Germinal center (tissue), 1 donor: ENCODE measurements at places on chromosomes 3 and 15.

DNA sequence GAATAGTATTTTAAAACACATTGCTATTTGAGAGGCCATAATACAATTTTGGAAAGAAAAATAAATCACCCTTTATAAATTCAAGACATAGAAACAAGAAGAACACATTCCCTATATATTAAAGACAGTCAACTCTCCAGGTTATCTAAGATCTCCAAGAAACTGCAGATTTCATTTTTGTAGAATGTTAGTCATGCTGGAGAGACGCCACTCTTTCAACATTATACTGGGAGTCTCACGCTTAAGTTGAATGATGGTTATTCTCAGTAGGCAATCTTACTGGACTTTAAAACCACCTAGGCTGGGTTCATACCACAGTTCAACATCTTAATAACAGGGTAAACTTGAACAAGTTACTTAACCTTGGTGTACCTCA, 3.6 kb upstream of the CHRM5 start:
- no peak for DNase-seq

GRCh38 chr3:186375443-186375842, 13.4 kb upstream of the DGKG start:
- no peak for DNase-seq

DNA sequence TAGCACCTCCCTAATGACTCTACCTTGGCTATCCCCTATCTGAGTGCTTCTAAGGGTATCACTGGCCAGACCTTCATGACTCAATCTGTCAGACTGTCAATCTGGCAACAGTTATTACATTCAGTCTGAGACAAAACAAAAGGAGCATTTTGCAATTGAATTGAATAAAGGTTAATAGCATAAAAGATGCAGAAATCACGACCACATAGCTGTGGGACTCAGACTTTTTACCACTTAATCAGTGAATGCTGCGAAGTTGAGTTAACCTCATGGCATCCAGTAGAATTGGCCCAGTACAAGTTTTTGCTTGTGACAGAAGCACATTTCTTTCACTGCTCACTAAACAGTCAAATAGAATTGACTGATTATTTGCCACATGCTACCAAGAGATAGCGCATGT, 480.7 kb upstream of the DPPA4 start:
- no peak for DNase-seq

DNA sequence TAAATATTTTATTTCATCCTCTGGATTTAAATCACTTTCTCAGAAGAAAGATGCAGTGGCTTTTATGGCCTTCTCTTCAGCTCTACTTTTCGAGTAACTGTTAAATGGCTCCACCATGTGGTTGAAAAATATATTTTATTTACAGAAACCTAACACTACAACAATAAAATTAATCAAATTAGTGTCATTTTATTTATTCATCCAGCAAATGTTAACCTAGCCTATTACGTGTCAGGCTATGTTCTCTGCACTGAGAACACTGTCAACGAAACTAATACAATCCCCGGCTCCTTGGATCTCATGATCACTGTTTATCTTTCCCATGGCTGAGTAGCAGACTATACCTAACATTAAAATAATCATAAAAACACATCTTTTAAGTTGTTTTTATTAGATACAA, 148.0 kb upstream of the OSTN start:
- peak; percentile 10 for DNase-seq

- no peak for DNase-seq
Measured at GRCh38 chr3:183582161-183582560, 26.7 kb upstream of the KLHL6 start.

DNA sequence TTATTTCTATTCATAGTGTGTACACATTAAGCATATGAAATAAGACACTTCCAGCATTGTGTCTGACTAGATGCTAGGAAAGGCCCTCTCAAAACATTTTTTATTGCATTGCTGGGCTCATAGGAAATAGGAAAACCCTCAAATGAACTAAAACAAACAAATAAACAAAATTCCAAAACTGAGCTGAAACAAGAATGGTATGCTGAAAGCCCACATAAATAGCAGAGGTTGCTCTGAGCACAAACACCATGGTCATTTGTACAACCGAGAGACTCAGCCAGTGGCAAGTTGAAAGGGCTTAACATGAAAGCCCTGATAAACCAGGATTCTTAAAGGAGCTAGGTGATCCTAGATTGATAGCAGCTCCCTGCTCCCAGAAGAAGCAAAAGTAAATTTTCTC, 310.0 kb upstream of the WNT5A start:
- DNase-seq: no peak

GRCh38 chr15:70248116-70249025, 150.7 kb upstream of the TLE3 start:
- DNase-seq: no peak

DNA sequence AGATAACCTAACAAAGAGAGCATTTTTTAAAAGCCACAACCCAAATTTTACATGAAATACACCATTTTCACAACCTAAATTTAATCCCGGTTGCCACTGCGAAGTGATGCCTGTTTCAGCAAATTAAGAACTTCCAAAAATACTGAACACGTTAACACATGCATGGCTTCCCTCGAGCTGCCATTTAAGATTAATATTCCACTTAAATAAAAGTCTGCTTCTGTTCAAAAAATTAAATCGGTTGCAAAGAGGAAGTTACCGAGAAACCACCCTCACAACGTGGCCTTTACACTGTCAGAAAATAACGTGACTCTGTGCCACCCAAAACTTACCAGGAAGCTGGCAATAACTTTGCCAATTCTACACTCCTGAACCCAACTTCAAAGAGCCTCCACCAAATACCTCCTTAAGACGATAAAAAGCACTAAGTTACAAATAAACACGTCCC, 1.2 kb downstream of the TBL1XR1 start:
- no peak for DNase-seq

DNA sequence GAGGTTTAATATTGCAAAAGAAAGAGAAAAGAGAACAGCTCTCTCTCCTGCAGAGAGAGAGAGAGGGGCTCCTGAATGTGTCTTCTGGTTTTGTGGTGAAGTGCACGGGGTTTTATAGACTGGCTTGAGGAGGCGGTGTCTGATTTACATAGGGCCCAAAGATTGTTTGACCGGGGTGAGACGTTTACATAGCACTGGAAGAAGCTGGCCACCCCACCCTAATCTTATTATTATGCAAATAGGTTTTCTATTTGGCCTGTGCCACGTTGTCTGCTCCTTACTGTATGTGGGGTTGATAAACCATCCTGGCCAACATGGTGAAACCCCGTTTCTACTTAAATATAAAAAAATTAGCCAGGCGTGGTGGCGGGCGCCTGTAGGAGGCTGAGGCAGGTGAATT, 268.6 kb downstream of the SV2B start:
- DNase-seq: no peak

DNA sequence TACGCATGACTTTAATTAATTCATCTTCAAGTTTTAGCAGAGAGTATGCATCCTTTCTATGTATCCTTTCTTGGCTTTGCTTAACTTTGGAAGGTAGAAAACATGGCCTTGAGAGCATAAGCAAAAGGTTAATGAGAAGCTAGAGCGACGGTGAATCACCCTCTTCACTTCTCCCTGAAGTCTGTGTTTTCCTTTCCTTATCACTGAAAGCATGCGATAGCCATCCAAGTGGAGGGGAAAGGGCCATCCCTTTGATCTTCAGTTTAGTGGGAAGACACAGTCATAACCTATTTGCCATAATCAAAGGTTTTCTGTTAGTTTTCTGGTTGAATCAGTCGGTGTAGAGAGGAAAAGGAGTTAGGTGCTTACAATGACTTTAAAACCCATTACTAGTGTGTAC, 354.0 kb upstream of the ROBO2 start:
- DNase-seq: no peak

DNA sequence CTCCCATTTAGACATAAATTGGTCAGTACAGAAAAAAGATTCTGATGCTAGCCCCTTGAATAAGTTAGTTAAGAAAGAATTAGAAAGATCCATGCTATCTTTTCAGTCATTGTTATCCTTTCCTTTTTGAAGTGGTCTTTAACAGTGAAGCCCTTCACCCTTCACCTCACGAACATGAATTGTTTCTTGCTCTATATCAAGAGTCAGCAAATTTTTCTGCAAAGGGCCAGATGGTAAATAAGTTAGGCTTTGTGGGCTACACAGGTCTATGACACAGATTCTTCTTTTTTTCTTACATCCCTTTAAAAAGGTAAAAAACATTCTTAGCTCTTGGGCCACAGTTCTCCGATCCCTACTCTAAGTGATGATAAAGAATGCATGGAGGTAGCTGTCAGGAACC, 74.9 kb downstream of the DMXL2 start:
- DNase-seq: no peak

DNA sequence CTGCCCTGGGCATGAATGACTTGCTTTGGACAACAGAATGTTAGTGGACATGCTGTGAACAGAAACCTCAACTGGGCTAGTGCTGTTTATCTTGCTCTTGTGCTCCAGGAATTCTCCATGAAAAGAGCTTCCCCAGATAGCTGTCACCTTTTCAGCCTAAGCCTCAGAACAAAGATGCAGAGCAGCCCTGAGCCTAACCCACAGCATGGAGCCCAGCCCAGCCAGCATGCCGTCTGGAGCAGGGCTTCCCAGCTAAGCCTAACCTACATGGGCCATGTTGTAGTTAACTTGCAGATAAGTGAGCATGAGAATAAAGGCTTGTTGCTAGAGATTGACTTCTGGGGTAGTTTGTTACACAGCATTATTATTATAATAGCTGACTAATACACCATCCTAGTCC, 48.9 kb downstream of the SCN5A start:
- DNase-seq: no peak

DNA sequence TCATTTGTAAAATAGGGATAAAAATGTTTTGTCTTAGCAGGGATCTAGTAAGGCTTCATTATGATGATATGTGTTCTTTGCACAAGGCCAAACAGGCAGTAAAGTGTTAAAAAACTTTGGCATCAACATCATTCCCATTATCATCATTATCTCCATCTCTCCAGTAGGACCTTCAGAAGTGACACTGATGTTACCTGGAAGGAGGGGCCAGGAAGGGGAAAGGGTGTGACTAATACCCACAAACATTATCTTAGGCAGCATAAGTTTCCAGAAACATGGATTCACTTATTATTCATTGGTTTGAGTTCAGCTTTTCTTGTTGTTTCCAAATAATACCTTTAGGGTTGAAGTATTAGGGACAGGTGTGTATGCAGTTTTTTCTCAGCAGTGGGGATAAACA, 399.6 kb downstream of the PTPRG start:
- DNase-seq: no peak

- no peak for DNase-seq
Measured at GRCh38 chr3:123444023-123444422, 4.9 kb downstream of the ADCY5 start.

DNA sequence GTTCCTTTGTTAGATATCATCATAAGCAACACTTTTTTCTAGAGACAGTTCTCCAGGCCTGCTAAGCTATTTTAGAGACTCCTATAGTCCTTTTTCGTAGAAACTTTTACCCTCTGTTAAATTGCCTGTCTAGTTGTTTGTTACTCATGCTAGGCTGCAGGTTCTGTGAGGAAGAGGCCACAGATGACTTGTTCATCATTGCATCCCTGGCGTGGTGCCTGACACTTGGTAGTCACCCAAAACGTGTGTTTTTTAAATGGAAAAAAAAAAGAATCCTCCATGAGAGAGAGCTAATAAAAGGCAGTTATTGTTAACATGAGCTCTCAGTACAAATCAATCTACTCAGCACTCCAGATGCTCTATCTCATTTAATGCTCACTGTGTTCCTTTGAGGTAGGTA, 35.1 kb downstream of the CCDC54 start:
- no peak for DNase-seq

DNA sequence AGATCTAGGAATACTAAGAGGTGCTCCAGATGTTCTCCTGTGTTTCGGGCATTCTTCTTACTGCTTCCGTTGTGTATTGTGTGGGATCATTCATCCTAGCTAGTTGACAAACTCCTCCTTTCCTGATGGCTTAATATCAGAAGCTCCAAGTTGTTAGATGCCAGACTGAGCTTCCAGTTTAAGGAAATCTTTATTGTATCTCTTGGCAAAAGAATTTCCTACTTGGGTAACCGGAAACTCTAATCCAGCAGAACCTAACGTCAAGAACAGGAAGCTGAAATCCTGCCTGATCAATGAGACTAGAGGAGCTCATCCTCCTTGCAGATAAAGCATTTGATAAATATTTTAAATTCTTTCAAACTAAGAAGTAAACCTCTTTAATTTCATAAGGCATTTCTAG, 27.7 kb upstream of the MYH15 start:
- no peak for DNase-seq

- DNase-seq: no peak
Measured at GRCh38 chr3:178181784-178182183, 354.5 kb upstream of the KCNMB2 start.

- peak; percentile 62 for DNase-seq
Measured at GRCh38 chr15:78979456-78980320, 34.8 kb upstream of the CTSH start.

GRCh38 chr3:31105438-31106077, 211.1 kb upstream of the GADL1 start:
- DNase-seq: no peak

DNA sequence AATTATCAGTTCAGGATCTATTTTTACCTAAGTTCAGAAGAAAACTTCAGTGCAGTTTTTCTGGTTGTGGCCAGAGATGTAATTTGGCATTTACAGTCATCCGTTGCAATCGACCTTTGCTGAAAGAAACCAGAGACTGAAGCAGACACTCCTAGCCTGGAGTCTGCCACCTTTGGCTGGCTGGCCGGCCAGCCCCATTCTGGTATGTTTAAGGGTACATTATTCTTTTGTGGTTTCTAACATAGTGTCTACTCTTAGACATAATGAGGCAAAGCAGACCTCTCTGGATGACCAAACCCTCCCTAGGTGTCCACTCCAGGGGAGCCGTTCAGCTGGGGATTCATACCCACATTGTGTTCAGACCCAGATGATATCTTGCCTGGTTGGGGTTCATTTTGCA, 275.9 kb upstream of the TPM1 start:
- DNase-seq: no peak

DNA sequence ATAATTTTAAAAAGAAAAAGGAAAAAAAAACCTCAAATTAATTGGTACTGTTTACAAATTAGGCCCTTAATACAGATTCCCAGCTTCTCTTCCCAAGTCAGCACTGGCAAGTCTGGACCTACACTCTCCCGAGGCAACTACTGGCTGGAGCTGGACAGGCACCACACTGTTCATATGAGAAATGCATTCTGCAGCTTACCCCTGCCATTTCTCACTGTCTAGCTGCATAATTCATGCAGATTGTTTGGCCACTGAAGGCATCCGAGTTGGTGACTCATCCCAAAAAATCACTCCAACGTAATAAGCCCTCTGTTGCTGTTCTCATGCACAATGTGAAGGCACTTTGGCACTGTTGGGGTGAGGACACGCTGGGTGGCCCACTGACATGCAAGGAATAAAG, 45.3 kb downstream of the ROPN1B start:
- no peak for DNase-seq

GRCh38 chr3:188775412-188775811, 396.4 kb upstream of the TPRG1 start:
- no peak for DNase-seq
